Bronchial epithelial cell (primary cell): ENCODE measurements at places on chromosomes 3 and 15.

DNA sequence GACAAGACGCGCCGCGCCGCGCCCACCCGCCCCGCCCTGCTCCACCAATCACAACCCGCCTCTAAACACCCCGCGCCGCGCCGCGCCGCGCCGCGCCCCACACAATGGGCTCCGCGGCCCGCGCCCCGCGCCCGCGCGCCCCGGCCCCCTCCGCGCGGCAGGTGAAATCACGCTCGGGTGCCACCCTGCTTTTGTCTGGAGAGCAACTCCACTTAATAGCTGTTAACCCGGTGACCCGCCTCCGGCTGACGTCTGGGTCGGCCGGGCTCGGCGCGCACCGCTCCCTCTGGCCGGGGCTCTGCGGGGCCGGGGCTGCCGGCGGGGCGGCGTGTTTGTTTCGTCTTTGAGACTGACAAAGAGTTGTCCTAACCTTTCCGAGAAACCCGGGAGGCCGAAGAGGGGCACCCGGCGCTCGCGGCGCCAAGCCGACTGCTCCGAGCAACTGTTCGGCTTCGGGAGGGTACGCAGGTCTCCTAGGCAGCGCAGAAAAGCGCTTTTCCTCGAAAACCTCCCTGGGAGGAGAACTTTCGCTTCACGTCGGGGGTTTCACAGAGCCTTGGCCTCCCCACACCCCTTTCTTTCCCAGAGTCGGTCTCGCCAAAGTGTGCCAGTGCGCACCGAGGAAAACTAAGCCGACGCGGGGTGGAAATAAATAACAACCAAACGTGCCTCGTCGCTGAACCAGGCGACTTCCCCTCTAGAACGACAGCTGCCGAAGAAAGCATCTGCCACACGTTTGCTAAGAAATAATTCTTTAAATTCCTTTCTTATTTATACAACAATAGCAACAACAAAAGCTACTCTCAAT, 518.4 kb downstream of the FOXP1 start:
- DNase-seq = no peak

- DNase-seq = no peak
These were observed 310.5 kb upstream of the THBS1 start for GRCh38 chr15:39270221-39270855.

- no peak for DNase-seq
These were observed 68.4 kb upstream of the TMC3 start for GRCh38 chr15:81442454-81442853.

DNA sequence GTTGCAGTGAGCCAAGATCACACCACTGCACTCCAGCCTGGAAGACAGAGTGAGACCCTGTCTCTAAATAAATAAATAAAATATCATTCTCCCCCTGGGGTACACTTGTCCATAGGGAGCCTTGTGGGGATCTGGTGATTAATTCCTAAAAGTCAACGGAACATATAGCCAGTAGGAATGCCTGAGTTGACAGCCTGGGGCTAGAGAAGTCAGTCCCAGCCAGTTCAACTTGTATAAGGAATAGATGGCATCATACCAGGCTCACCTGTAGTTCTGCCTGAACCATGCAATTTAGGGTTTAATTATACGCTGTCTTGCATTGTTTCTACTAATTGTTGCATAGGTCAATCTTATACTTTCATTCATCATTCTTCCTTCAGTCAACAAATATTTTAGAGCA, 5.9 kb upstream of the BOC start:
- no peak for DNase-seq

GRCh38 chr15:75450307-75451201, 936 bp downstream of the SIN3A start:
- peak; percentile 89 for DNase-seq
